Dermis lymphatic vessel endothelial cell (primary cell): ENCODE measurements at places on chromosomes 1 and 21. TPM values are rescaled to one million over a fixed set of nuclear protein-coding genes. Genes with fewer than 3 reads are reported as not detected.

The TSACC gene
- 0.09 and 0.11 TPM in 2 replicates for total RNA-seq

The SRP9 gene
- total RNA-seq, result 186 and 216 TPM in 2 replicates

The UBXN10 gene
- total RNA-seq, result under 0.01 TPM in 1 of 2 replicates, not detected in the other

The CHD5 gene
- under 0.01 TPM in 1 of 2 replicates, not detected in the other for total RNA-seq

The S100A12 gene
- total RNA-seq, result not detected in 2 replicates

The TRPM2 gene
- total RNA-seq, result 0.22 and 0.43 TPM in 2 replicates

The TEX38 gene
- not detected in 2 replicates for total RNA-seq

The ASCL5 gene
- total RNA-seq, result not detected in 2 replicates

The CPLANE2 gene
- total RNA-seq, result 7.2 and 8.5 TPM in 2 replicates

The TRIM67 gene
- not detected in 2 replicates for total RNA-seq

The THAP3 gene
- total RNA-seq, result 14.5 and 18.6 TPM in 2 replicates

The GBP5 gene
- under 0.01 TPM in 2 replicates for total RNA-seq

The NEXN gene
- total RNA-seq, result 1.4 and 2.9 TPM in 2 replicates

The SPRR1B gene
- not detected in 2 replicates for total RNA-seq

The KPRP gene
- total RNA-seq, result not detected in 2 replicates

The CAMK2N1 gene
- total RNA-seq, result 0.33 and 0.60 TPM in 2 replicates

The SH3BP5L gene
- 19.4 and 19.6 TPM in 2 replicates for total RNA-seq

The DEDD gene
- 43.3 and 50.0 TPM in 2 replicates for total RNA-seq

The GRIK3 gene
- total RNA-seq, result not detected in 2 replicates

The CNR2 gene
- not detected in 2 replicates for total RNA-seq

The ADAMTS5 gene
- 0.43 and 2.9 TPM in 2 replicates for total RNA-seq

The SERTAD4 gene
- total RNA-seq, result under 0.01 and 0.11 TPM in 2 replicates

The MLLT11 gene
- 0.43 and 0.52 TPM in 2 replicates for total RNA-seq

The C1orf141 gene
- total RNA-seq, result not detected in 2 replicates

The HSD3B1 gene
- total RNA-seq, result not detected in 2 replicates

The INSRR gene
- not detected in 2 replicates for total RNA-seq

The DHCR24 gene
- total RNA-seq, result 33.3 and 37.3 TPM in 2 replicates

The TEDDM1 gene
- total RNA-seq, result not detected in 2 replicates

The AMY1B gene
- not detected in 2 replicates for total RNA-seq

The KDM1A gene
- total RNA-seq, result 67.6 and 100 TPM in 2 replicates

The AGPAT3 gene
- total RNA-seq, result 37.3 and 38.1 TPM in 2 replicates

The FLG2 gene
- total RNA-seq, result not detected in 2 replicates

The LCE2A gene
- not detected in 2 replicates for total RNA-seq

The GNG4 gene
- total RNA-seq, result 0.33 and 0.43 TPM in 2 replicates

The KCNAB2 gene
- total RNA-seq, result 0.87 and 1.9 TPM in 2 replicates

The A3GALT2 gene
- 0.09 TPM in 1 of 2 replicates, not detected in the other for total RNA-seq

The C1orf74 gene
- 2.0 and 2.2 TPM in 2 replicates for total RNA-seq

The KCNA3 gene
- not detected in 2 replicates for total RNA-seq

The KRTAP19-5 gene
- total RNA-seq, result not detected in 2 replicates
